ENCODE measurements at places on chromosomes 6 and 20. TPM values are rescaled to one million over a fixed set of nuclear protein-coding genes. Genes with fewer than 3 reads are reported as not detected.

The CCN2 gene
- total RNA-seq: not detected

The KCNS1 gene
- total RNA-seq: 0.56 TPM

The SSR1 gene
- 132 TPM for total RNA-seq

The BANF2 gene
- not detected for total RNA-seq

The STAU1 gene
- 72.6 TPM for total RNA-seq

The LTB gene
- total RNA-seq: 273 TPM

The SLC35D3 gene
- total RNA-seq: not detected

The FERMT1 gene
- total RNA-seq: 0.52 TPM

The GGT7 gene
- 10.5 TPM for total RNA-seq

The HLA-DQB1 gene
- total RNA-seq: 13.9 TPM

The BPIFB2 gene
- not detected for total RNA-seq

The BPIFB1 gene
- total RNA-seq: not detected

The CGAS gene
- 29.5 TPM for total RNA-seq

The EMILIN3 gene
- not detected for total RNA-seq

The NNAT gene
- total RNA-seq: 0.36 TPM

The CRYBG1 gene
- total RNA-seq: 20.4 TPM

The THBD gene
- total RNA-seq: not detected

The PLTP gene
- total RNA-seq: 6.2 TPM

The PTCHD4 gene
- not detected for total RNA-seq

The ANKRD66 gene
- total RNA-seq: not detected

The PRSS16 gene
- 0.38 TPM for total RNA-seq

The SPATS1 gene
- not detected for total RNA-seq

The CLDN20 gene
- not detected for total RNA-seq

The ABHD16B gene
- total RNA-seq: not detected

The OTOR gene
- total RNA-seq: not detected

The ESR1 gene
- 0.45 TPM for total RNA-seq

The ABHD16A gene
- total RNA-seq: 35.8 TPM

The KCNG1 gene
- total RNA-seq: 1.2 TPM

The BCAS1 gene
- 0.06 TPM for total RNA-seq

The PAK5 gene
- not detected for total RNA-seq

The SYCP2L gene
- total RNA-seq: not detected

The ADGRF5 gene
- not detected for total RNA-seq

The TFAP2C gene
- total RNA-seq: not detected

The SLC13A3 gene
- not detected for total RNA-seq

The BMP7 gene
- total RNA-seq: not detected

The MKKS gene
- total RNA-seq: 7.0 TPM

All from activated naive CD8-positive, alpha-beta T cell treated with anti-CD3 and anti-CD28 coated beads for 36 hours (primary cell).